HFFc6 (cell line): ENCODE measurements at places on chromosomes 2 and 18. TPM values are rescaled to one million over a fixed set of nuclear protein-coding genes. Genes with fewer than 3 reads are reported as not detected.

Gene CHRNG
- not detected in 3 replicates for total RNA-seq

Gene DNAJC5G
- total RNA-seq: not detected in 3 replicates

Gene CCDC93
- 13.1 to 17.2 TPM (median 16.2 TPM) in 3 replicates for total RNA-seq

Gene NGEF
- total RNA-seq: 0.10 TPM in 1 of 3 replicates, not detected in the others

Gene OSBPL6
- total RNA-seq: 2.5 to 7.5 TPM (median 4.5 TPM) in 3 replicates
